ENCODE measurements at places on chromosomes 4 and X.

DNA sequence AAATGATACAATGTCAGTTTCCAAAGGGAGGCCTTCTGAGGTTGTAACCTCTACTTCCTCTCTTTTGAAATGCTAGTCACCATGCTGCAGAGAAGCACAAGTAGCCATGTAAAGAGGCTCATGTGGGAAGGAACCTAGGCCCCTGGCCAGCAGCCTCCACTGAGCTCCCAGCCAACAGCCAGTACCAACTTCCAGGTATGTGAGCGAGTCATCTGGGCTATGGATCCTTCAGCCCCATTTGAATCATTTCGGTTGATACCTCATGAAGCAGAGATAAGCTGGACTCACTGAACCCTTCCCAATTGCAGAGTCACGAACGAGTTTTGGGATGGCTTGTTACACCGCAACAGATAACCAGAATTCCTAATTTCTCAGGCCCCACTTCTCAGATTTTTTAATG, 187.0 kb upstream of the LDB2 start:
- no peak for DNase-seq

DNA sequence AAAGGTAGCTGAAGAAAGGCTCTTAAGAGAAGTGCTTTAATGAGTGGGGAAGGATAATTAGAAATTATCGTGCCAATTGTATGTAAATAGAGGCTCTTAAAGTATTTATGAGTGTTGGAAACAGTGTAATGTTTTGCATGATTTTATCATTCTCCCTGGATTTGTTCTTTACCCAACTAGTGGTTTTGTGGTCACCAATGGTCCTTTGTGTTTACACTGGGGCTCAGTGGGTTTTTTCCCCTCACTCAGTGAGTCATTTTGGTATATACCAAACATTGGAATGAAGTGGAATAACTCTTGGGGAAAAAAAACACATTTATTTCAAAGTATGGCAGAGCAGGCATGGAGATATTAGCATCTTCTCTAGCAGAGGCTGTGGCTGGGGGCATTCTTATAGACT, 20.8 kb upstream of the LGI2 start:
- DNase-seq: no peak

- peak; percentile 68 for DNase-seq
These were observed 2.7 kb upstream of the BMX start for GRCh38 chrX:15497865-15498264.

DNA sequence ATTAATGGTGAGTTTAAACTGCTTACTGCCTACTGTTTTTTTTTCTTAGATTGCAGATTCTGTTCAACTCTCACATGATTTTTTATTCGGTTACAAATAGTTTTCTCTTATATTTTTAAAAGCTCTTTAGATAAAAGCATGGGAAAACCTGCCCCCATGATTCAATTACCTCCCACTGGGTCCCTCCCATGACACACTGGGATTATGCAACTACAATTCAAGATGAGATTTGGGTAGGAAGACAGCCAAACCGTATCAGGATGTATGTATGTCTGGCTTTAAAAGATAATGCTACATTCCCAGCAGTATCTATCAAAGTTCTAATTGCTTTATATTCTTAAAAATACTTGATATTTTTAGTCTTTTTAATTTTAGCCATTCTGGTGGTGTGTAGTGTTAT, 131.5 kb downstream of the JADE1 start:
- DNase-seq: no peak

GRCh38 chr4:4259484-4260100, 11.6 kb upstream of the TMEM128 start:
- DNase-seq: no peak

- DNase-seq: no peak
These were observed 45.7 kb upstream of the SLC34A2 start for GRCh38 chr4:25609976-25610375.

All from activated CD4-positive, alpha-beta T cell treated with anti-CD3 and anti-CD28 coated beads, Interleukin-2, amount 50 U/mL, for 16 hours (primary cell).